ENCODE measurements at places on chromosomes 2 and 18. TPM values are rescaled to one million over a fixed set of nuclear protein-coding genes. Genes with fewer than 3 reads are reported as not detected.

GRCh38 chr18:60113396-60113795 is 213.6 kb downstream of the PMAIP1 start:
- DNase-seq: peak; percentile 9

DNA sequence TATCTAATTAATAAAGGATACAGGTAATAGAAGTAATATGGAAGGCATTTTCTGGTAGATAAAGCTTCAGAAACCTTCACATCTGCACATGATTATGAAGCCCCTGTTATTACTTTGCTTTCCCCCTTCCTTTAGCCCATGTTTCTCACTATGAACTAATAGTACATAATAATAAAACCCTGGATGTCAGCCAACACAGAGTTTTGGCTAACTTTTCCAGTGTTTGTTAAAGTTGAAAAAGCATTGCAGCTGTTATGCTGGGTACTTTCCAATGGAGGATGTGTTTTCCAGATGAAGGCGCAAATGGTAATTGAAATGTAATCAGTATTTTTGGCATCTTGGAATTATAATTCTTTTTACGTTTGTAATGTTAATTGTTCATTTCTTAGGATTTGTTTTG is 43.5 kb downstream of the SPTBN1 start:
- no peak for DNase-seq

GRCh38 chr2:6352906-6353515 is 512.7 kb downstream of the CMPK2 start:
- peak; percentile 71 for DNase-seq

Gene COL6A3
- total RNA-seq: 158 TPM
